ENCODE measurements at places on chromosomes 1 and 21.

- no peak for DNase-seq
These were observed 32.4 kb downstream of the GALNT2 start for GRCh38 chr1:230099465-230099864.

- DNase-seq: no peak
These were observed 25.7 kb downstream of the HSPG2 start for GRCh38 chr1:21911205-21912001.

- DNase-seq: no peak
These were observed 6.8 kb downstream of the RGS8 start for GRCh38 chr1:182677397-182678098.

DNA sequence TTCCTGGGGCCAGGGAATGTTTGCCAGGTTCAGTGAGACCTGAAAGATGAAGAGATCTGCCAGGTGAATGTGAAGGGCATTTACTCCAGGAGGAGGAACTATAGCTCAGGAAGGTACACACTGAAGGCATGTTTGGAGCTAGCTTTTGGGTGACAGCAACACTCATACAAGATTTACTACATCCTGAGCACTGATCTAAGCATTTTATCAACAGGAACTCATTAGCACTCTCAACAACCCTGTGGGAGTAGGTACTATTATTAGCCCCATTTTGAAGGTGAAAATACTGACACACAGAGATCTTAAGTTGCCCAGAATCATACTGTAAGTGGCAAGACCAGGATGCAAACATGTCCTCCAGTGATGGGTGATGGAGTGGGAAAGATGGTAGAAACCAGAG, 6.7 kb downstream of the GADD45A start:
- DNase-seq: no peak

DNA sequence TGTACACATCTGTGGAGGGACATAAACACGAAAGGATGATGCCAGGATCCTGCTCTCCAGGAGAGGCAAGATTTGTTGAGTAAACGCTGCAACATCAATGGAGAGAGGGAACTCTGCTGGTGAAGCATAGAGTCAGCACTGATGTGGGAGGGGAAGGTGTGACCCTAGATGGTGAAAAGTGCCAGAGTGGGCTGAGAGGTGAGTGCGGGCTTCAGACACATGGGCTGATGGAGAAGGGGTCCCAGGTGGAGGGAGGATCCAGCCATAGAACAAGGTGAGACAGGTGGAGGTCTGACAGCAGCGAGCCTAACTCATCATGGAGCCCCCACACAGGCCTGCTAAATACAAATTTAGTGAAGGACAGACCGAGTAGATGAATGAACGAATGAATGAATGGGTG, 9.7 kb downstream of the RD3 start:
- no peak for DNase-seq

GRCh38 chr1:93488207-93488606, 40.3 kb downstream of the FNBP1L start:
- no peak for DNase-seq

DNA sequence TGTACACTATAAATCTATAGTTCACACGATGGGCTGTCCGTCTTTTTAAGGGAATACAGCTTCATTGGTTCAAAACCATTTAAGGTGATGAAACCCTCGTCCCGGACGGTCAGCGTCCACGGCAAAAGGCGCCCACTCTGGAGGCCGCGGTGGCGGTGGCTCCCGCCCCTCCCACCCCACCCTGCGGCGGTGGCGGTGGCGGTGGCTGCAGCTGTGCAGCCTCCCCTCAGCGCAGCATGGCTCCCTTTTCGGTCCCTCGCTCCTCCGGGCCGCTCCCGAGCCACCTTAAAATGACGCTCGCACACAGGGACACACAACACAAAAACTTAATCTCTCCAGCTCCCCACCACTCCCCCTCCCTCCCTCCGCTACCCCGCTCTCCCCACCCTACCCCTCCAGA, 69.1 kb downstream of the WLS start:
- no peak for DNase-seq

- no peak for DNase-seq
These were observed 1.2 kb downstream of the C2CD4D start for GRCh38 chr1:151838222-151839081.

- DNase-seq: no peak
These were observed 110.5 kb upstream of the CDC42BPA start for GRCh38 chr1:227428803-227429202.

GRCh38 chr1:155322571-155322952, 1.9 kb downstream of the RUSC1 start:
- no peak for DNase-seq

DNA sequence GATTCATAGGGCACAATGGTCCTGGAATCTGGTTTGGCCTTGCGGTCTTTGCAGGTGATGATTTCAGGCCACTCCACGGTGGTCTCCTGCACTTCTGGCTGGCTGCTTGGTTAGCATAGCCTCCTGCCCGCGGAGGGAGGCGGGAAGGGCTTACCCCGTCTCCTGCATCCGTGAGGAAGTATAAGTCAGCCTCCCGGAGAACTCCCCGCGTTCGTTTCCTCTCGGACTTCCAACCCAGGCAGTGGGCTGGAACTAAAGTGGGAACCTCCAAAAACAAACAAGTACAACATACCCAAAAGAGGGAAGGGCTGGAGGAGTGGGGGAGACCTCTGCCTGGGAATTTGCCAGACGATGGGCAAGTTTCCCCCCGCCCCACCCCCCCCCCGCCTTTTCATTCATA, 939 bp upstream of the CCN1 start:
- DNase-seq: no peak
